ENCODE measurements at places on chromosomes 5 and 9. TPM values are rescaled to one million over a fixed set of nuclear protein-coding genes. Genes with fewer than 3 reads are reported as not detected.
A peak's percentile ranks its signal among the peaks of the same experiment; 100 is the strongest.

DNA sequence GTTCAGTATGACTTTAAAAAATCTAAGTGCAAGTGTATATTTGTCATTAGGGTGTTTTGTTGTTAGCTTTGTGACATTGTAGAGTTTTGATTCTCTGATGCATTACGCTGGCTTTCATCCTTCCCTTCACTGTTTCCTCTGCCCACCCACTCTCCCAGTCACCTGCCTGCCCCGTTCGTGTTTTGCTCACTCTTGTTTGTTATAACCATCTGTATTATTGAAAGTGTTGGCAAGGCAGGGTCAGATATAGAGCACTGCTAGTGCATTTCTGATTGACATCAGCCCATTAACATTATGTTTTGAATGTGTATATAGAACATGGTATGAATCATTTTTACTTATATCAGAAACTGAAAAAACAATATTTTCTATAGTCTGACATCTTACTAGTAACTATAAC, 27.3 kb downstream of the SCGB3A1 start:
- DNase-seq, result no peak

The SEMA5A gene
- 28.0 TPM for polyA plus RNA-seq

DNA sequence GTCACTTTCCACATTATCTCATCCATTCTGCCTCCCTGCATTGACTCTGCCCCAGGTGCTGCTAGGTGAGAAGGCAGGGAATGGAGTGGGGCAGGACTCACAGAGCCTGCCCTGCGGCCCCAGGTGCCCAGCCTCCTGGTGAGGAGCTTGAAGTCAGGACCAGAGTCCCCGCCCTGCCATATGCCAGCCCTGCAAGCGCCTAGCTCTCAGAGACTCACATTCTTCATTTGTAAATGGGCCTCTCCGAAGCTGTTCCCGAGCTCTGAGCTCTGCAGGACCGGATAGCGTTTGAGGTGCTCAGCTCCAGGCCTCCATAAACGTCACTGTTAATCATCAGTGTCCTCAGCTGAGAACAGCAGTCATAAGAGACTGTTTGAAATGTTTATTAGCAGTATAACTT, 75.1 kb upstream of the STXBP1 start:
- DNase-seq, result no peak

DNA sequence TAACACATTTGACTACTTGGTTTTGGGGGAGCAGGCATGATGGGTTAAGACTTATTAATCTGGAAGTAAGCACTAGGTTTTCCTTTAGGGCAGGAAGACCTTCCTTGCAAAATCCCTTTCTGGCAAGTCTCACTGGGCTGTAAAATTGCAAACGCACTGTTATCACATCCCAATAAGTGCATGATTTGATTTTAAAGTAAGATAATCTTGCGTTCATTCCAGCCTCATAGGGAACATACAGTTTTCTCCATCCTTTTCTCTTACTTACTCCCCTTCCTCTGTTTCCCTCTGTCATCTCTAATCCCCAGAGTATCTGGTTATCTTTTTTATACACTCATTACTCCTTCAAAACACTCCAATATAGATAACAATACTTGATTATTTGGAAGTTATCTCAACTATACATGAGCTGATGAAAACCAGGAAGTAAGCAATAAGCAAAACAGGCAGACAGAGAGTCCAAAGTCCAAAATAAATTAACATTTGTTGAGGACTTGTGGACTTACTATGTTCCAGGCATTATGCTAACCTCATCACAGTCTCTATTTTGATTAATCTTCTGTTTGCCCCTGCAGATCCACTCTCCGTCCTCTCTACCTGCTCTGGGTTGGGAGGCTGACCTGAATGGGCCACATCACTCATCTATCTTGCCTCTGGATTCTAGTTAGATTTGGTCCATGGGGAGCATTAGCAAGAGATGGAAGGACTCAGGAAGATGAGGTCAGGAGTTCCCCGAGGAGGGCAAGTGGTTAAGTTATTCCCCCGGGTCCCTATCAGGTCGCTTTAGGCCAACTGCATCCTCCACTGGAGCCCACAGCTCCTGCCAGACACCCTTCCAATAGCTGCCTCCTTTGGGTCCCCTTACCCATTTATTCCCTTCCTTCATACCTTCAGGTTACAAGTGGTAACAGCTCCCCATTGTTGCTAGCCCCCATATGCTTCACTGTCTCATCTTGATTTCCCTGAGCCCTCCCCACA, 60.2 kb downstream of the SLC22A5 start:
- DNase-seq, result no peak

- DNase-seq, result no peak
Measured at GRCh38 chr5:154446195-154447088, 645 bp downstream of the SAP30L start.

The IFNA13 gene
- not detected for polyA plus RNA-seq

DNA sequence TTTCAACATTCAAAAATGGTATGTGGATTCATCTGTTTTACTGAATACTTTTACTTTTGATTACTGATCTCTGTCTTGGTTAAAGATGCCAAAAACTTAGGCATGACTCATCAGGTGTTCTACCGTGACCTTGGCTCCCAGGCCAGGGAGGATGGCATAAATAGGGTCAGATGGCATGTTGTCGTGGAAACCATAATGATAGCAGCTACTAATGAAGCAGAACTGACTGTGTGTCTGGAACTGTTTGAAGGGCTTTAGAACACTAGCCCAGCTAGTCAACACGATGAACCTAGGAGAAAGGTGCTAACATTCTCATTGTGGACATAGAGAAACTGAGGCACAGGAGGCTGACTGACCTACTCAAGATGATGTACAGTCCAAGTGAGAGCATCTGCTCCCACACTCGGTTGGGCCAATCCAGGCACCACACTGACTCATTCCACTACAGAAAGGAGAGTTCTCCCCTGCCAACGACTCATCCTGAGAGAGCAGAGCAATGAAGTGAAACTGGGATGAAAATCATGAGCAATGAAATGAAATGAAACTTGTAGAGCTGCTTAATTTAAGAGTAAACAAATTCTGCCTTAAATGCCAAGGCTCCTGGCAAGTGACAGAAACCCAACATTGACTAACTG, 116.0 kb downstream of the TENT4A start:
- DNase-seq, result no peak

- no peak for DNase-seq
Measured at GRCh38 chr5:150658699-150659265, 2.3 kb upstream of the MYOZ3 start.

- DNase-seq, result no peak
Measured at GRCh38 chr5:148384380-148384737, 601 bp downstream of the FBXO38 start.

GRCh38 chr9:122498883-122499288, 11.7 kb upstream of the OR1J2 start:
- DNase-seq, result peak; percentile 18

DNA sequence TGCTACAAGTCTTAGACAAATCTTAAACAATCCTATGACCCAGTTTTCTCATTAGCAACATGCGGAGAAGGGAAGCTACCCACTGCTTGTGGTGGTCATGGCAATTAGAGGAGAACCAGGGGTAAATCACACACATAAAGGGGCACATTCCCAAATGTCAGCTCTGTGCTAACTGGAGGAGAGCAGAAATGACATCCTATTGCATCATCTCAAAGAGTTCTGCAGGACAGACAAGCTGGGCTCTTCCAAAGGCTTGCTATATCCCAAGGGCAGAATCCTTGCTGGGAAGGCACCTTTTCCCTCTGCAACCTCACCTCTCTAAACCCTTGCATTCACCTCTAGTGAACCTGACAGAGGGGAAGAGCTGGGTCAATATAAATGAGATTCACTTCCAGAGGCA, 17.0 kb upstream of the WWC1 start:
- no peak for DNase-seq

DNA sequence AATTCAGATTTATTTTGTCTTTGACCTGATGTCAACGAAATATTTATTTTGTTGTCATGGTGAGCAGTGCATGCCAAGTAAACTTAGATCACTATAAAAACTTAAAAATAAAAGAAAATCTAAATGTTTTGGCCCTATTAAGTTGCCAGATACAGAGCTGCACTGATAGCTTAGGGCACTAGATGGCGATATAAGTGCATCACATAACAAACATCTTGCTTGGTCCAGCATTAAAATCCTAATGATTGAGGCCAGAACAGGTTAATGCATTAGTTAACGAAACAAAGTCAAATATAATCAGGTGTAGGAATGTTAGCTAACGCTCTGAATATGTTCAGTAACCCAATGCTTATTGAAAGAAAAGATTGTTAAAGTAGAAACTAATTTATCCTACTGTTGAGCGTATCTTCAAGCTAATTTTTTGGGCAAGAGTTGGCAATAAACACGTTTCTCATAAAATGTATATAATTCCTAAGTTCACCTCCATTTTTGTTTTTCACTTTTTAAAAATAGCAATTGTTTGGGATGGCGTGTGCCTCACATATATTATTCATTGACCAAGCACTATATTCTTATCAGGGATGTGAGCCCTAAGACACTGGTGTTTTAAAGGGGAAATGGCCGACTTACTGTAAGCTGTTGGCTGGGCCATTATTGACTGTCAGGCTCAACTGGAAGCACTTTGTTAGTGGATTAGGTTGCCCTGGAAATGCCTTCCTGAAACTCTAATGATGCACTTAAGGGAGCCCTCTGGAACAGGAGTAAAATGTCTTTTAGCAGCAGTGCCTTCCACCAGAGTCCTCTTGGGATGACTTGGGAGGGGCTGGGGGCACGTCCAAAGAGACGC, 33.3 kb downstream of the KCTD16 start:
- DNase-seq, result no peak

DNA sequence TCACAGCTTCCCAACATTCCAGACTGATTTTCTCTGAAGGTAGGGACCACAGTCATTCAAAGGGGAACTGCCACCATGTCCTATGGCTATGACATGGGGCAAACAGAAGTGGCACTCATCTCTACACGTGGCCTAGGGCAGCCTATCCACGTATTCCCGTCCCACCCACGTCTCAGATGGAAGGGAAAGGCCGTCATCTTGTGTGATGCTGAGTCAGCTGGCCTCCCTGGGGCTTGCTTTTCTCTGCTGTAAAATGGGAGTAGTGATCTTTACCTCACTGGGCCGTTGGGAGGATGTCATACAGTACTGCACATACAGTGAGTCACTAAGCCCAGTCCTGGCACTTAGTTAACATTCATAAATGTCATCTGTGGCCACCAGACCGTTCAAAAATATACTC, 72.3 kb downstream of the RAPGEF1 start:
- no peak for DNase-seq

Measured in AG04450 (cell line).